ENCODE measurements at places on chromosomes 13 and 19.

DNA sequence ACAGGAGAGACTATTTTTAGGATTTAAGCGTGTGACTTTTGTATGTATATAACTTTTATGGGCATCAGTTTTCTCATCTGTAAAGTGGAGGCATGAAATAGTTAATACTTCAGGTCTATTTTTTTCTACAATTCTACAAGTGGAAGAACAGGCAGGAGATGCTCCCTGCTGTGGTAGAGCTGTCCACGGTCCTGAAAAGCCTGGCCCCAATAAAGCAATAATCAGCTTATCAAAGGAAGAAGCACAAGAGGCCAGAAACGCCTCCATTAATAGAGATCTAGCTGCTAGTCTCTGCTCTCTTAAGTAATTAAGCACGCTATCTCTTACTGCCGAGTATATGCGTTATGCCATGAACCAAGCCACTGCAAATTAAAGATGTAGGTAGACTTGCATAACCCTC, 28.0 kb upstream of the WASF3 start:
- DNase-seq: no peak

DNA sequence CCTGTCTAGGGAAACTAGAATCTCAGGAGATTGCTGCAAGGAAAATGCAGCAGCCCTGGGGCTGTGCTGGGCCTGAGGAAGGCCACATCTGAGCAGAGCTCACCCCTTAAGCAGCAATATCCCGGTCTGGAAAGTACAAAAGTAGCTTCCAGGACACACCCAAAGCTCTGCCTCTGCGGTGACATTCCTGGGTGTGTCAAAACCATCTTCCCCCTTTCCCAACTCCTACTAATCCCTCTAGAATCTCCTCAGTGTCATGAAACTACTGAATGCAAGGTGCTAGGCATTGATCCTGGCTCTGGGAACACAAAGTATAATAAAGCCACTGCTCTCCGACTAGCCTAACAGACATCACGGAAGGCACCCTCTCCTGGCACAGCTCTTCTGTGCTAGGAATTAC, 5.0 kb downstream of the PBX4 start:
- DNase-seq: no peak

GRCh38 chr13:95239283-95239682, 62.0 kb downstream of the ABCC4 start:
- DNase-seq: no peak

- no peak for DNase-seq
Observed at GRCh38 chr13:29801737-29802305, 48.6 kb downstream of the UBL3 start.

- no peak for DNase-seq
Observed at GRCh38 chr19:44839276-44839675, 6.8 kb upstream of the NECTIN2 start.

DNA sequence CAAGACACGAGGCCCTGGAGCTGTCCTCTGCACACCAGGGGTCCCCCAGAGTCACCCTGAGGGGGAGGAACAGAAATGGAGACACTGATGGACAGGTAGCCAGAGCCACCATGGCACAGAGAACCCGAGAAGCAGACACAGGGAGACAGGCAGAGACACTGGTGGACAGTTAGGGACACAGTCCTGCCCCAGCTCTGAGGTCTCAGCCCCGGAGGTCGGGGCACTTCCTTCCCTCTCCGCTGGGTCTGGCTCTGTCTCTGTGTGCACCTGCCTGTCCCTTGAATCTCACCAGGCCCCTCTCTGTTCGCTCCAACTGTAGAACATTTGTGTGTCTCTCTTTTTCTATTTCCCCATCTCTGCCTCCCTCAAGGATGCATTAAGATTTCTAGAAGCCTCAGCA, 4.6 kb downstream of the KLK14 start:
- no peak for DNase-seq

DNA sequence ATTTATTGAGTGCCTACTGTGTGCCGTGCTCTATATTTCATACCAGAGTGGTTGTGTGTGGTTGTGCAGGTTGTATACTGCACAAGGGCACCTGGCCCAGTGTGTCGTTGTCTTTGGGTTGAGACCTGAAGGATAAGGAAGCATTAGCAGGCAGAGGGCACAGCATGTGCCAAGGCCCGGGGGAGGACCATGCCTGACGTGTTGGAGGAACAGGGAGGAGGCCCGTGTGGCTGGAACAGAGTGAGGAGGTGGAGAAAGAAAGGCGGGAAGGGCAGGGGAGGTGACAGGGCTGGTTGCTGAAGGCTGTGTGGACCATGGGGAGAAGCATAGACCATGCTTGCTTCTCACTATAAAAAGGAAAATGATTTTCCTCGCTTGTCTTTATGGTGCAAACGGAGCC, 26.8 kb downstream of the CELF5 start:
- no peak for DNase-seq

DNA sequence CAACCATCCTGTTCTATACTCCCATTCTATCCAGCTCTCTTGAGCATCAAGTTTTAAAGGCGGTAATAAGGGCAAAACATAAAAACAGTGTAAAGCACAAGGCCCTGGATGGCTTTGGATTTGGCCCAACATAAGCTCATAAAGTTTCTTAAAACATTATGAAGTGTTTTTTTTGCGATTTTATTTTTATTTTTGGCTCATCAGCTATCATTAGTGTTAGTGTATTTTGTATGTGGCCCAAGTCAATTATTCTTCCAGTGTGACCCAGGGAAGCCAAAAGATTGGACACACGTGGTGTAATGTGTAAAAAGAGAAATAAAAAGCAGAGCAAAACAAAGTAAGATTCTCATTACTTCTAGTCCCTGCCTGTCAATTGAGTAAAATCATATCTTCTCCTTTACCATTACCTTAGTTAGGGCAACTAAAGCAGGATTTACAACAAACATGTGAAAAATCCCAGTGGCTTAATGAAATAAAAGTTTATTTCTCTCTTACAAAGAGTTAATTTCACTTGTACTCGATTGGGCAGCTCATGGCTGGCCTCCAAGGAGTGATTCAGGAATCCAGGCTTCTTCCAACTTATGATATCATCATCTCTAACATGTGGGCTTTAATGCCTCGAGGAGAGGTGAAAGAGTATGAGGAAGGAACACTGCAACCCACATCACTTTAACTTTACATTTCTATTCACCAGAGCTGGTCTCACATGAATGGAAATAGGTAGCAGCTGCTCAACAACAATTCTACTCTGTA, 725.2 kb upstream of the SLITRK1 start:
- DNase-seq: no peak

- DNase-seq: no peak
Observed at GRCh38 chr13:65054277-65054676, 2175.9 kb downstream of the PCDH9 start.

DNA sequence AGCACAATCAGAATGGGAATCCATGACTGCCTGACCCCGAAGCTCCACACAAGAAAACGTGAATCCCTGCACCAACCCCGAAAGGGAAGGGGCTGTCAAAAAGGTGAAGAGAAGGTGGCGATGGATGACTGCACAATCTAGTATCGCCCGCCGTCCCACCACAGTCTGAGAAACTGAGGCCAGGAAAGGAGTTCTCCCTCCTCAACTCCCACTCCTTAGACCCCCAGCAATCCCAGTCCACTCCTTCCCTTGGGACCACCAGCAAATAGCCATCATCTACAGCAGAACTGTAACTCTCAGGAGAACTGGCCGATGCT, 451 bp downstream of the NOSIP start:
- no peak for DNase-seq

- no peak for DNase-seq
Observed at GRCh38 chr19:13831537-13832467, 36.6 kb downstream of the ZSWIM4 start.

DNA sequence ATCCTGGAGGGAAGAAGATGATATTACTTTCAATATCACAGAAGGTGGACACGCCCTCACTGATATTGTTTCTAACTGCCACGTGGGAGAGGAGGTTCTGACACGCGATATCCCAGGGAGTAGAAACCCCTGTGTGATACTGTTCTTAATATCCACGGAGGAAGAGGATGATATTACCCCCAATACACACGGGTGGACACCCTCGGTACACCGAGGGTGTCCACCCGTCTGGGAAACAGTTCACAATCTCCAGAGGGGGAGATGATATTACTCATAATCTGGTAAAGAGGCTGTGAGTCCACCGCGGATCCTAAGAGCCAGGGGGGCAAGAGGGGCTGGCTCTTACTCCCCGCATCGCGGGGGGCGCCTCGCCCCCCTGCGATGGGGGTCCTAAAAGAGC, 29.7 kb upstream of the RGCC start:
- DNase-seq: no peak
